ENCODE measurements at places on chromosomes 11 and 22.

GRCh38 chr11:40293655-40294348 lies 1165.7 kb downstream of the LRRC4C start:
- DNase-seq: no peak

- DNase-seq: no peak
These were observed 16.9 kb upstream of the IPO7 start for GRCh38 chr11:9367551-9367950.

DNA sequence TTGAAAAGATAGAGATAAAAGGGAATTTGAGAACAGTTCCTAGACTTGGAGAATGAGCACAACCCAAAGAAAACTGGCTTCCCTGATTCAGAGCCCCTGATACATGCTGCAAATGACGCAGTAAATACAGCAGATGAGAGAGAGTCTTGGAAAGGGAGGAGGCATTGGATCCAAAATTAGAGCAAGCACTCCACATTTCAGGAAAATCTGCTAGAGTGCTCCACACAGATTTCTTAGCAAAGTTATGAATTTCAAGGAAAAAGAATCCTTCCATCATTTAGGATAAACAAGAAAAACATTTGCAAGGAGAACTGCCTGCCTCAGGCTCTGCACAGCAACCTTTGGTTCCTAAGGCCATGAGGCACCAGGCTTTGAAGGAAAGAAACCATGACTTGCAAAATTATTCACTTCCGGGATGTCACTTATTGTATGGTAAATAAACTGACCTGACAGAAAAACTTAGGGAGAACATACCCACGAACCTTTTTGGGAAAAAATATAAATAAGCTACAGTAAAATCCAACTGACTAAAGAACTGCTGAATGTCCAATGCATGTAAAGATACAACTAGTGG lies 89.8 kb upstream of the RTL6 start:
- DNase-seq: no peak

DNA sequence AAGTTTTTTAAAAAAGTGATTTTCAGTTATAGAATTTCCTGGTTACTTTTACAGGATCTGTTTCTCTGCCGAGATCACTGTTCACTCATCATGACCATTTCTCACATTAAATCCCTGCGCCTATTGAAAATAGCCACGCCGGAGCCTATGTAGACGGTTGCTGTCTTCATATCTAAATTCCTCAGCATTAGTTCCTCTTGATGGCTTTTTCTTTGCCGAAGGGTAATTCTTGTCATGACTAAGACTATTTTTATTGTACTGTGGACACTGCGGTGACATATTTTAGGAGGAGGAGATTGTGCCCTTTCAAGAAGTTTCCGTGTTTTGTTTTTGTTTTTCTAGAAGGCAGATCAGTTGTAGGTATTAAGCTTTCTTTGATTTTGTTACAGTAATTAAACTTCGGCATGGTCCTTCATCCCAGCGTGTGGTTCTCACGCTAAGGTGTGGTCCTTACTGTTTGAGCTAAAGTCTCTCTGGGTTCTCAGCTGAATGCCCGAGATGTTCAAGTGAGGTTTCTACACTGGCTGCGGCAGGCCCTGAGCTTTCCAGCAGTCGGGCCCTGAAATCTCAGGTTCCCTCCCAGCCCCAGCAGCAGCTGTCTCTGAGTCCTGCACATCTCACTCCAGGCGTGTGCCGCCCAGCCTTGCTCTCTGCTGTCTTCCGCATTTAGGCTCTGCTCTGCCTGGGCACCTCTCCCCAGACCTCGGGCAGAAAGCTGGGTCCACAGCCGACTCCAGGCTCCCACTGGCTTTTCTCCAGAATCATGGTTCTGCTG lies 1110.5 kb downstream of the TBC1D22A start:
- DNase-seq: no peak

- no peak for DNase-seq
These were observed 620 bp downstream of the OR4C16 start for GRCh38 chr11:55572548-55572947.

- no peak for DNase-seq
These were observed 35.2 kb downstream of the LRFN4 start for GRCh38 chr11:66891851-66892660.

- no peak for DNase-seq
These were observed 438.0 kb downstream of the TBC1D22A start for GRCh38 chr22:47200273-47201051.

DNA sequence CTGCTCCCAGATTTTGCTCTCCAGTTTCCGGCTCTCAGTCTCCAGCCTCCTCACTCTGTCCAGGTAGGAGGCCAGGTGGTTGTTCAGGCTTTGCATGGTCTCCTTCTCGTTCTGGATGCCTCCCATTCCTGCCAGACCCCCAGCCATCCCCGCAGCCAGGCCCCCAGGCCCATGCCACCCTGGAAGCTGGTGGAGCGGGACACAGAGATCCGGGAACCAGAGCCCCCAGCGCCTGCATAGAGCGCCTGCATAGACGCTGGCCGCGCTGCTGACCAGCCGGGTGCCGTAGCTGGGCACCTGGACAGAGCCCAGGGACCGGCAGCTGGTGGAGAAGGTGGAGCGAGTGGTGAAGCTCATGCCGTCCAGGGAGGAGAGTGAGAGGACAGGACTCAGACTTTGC lies 82.7 kb upstream of the LDLRAD3 start:
- no peak for DNase-seq

DNA sequence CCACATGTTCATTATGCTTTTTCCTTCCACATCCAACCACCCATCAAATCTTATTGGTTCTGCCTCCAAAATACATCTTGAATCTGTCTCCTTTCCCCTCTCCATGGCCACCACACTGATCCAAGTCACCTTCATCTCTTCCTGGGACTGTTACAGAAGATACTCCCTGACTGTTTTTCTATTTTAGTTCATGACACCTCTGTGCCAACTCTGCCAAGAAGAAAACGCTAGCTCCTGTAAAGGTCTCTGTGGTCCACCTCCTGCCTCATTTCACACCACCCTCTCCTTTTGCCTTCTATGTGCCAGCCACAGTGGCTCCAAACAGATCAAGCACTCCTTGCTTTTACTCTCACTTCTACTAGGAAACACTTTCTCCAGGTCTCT lies 58.9 kb upstream of the CLTCL1 start:
- DNase-seq: no peak

GRCh38 chr11:36619502-36619901 lies 21.5 kb upstream of the RAG2 start:
- no peak for DNase-seq

- DNase-seq: no peak
These were observed 15.0 kb downstream of the NEAT1 start for GRCh38 chr11:65437436-65438227.

DNA sequence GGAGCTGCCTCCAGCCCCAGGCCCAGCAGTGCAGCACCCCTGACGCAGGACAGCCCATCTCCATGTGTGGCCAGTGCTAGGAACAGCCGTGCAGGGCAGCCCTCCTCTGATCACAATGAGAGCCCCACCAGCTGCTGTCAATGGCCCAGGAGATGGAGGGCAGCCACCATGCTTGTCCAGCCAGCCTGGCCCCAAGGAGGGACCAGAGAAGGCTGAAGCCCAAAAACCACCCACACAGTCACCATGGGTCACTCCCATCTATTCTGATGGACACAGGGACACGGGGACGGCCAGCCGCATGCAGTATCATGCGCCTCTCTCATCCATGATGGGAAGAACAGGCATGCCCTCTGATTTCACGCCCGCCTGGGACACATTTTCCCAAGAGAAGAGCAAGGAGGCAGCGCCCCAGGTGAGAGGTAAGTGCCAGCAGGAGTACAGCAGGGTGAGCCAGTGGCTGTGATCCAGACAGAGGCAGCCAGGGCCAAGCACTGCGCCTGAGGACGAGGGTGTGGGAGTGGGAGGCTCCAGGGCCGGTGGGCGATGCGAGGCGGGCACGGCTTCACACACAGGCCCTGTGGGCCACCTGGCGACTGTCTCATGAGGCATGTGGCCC lies 33.6 kb upstream of the GNB1L start:
- no peak for DNase-seq
